ENCODE measurements at places on chromosomes 3 and 15.

GRCh38 chr3:4644951-4645350, 151.8 kb downstream of the ITPR1 start:
- DNase-seq, result no peak

GRCh38 chr15:83653288-83653638, 660 bp upstream of the ADAMTSL3 start:
- no peak for DNase-seq

DNA sequence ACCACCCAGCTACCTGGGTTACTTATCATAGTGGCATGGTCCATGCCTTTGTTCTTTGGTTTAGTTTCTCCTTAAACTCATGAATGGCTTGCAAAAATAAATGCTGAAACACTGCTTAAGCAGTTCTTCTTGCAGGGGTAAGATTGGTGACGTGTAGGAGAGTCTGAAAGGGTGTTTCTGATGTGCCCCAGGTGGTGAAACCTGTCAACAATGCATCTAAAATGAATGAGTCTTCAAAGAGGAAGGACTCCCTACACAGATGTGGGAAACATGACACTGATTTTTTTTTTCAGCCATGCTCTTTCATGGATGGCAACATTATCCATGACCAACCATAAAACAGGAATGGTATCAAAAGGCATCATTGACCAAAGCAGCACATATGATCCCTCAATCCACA, 72.0 kb downstream of the KCNH8 start:
- DNase-seq, result no peak

DNA sequence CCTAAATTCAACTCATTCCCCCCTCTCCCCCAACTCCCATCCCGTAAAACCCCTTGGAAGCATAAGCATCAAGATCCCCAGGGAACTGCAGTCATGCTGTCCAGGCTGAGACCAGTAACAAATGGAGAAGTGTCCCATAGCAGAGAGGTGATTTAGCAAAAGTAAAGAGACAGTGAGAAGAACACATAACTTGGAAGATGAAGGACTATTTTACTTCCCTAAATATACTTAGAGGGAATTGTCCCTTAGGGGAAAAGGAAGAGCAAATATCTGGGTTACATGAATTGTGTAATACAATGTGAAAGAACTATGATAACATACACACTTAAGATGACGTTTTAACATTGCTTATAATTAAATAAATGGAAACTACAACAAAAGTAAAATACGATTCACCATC, 61.6 kb upstream of the LRRFIP2 start:
- DNase-seq, result no peak

DNA sequence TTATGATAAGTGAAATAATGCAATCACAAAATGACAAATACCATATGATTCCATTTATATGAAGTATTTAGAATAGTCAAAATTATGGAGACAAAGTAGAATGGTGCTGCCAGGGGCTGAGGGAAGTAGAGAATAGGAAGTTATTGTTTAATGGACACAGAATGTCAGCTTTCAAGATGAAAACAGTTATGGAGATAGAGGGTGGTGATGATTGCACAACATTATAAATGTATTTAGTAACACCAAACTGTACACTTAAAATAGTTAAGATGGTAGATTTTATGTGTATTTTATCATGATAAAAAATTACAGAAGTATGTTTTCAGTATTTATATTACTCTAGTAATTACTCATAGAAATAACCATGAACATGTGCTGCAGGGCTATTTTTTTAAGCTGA, 100.8 kb upstream of the AZI2 start:
- DNase-seq, result no peak

GRCh38 chr15:55319537-55320237, 665 bp downstream of the PIGB start:
- DNase-seq, result peak; percentile 13

DNA sequence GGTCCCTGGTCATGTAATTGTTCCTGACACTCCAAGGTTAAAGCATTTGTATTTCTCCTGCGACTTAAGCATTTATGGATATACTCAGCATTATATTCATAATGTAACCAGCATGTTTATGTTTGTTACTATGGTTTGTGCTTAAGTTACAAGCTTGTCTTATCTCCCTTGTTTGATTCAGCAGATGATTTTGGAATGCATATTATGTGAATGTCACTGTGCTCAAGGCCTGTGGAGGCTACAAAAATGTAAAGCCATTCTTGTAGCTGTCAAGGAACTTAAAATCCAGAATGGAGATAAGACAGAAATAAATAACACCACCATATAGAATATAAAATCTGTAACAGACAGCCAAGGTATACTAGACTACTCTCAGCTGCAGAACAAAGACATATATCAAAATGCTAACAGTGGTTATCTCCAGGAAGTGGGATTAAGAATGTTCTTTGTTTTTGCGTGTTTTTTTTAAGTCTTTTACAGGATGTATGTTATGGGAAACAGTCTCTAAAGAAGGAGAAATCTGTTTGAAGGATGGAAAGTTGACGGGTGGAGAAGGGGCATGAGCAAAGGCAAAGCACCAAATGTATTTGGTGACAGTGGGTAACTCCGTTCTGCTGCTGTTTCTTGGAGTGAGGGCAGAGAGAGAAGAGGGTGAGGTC, 61.4 kb downstream of the IGF2BP2 start:
- no peak for DNase-seq
